ENCODE measurements at places on chromosomes 1 and 21. TPM values are rescaled to one million over a fixed set of nuclear protein-coding genes. Genes with fewer than 3 reads are reported as not detected.

Gene IFI44
- 9.5 TPM for total RNA-seq

Gene LCE1B
- total RNA-seq, result not detected

Gene CACNA1S
- not detected for total RNA-seq

Gene TNFRSF8
- total RNA-seq, result 0.33 TPM

Gene SPRR1B
- not detected for total RNA-seq

Gene S100B
- total RNA-seq, result not detected

Gene GIPC2
- total RNA-seq, result 55.5 TPM

Measured in dermis blood vessel endothelial cell (primary cell).